ENCODE measurements at places on chromosomes 2 and 18.
A peak's percentile ranks its signal among the peaks of the same experiment; 100 is the strongest.

- DNase-seq, result no peak
These were observed 447 bp upstream of the MRPL19 start for GRCh38 chr2:75646090-75646582.

DNA sequence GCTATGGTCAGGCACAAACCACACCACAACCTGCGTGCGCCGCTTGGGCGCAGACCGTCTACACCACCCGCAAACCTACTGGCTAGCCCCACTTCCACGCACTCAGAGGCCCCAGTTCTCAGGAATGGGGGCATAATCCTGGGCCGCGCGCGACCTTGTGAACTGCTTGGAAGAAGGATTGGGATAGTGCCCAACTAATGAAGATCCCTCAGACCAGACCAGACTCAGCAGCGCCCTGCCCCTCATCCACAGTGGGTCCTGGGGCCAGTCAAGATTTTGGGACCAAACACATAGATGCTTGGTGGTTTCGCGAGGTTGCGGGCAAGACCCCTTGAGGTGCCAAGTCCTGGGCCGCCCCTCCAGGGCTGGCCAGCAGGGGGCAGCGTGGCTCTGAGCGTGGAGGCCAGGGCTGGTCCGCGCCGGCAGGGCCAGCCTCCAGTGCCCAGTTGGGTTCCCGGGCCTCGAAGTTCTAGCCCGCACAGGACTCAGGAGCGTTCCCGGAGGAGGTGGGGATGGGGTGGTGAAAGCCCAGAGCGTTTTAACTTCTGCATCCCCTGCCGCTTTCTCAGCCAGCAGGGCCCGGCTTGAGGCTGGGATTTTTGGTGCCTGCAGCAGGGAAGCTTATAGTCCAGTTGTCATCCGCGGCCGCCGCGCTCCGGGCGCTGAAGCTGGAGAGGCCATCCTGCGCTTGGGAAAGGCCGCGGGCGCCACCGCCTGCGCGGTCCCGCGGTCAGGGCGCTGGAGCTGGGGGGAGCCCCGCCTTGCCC lies 8.3 kb downstream of the OSR1 start:
- DNase-seq, result peak; percentile 34

DNA sequence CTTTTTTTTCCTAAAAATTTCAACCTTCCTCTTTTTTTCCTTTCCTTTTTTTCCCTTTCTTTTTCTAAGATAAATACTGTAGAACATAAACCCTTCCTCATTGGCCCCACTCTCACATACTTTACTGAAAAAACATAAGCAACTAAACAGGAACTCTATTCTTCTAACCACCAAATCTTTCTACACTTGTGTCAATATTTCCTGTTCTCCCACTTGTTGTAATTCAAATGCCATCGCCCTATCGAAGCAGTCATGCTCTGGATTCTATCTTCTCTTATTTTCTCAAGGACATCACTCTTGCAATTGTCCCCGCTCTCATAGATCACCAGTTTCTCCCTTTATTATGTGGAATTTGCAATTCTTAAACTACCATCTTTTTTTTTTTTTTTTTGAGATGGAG lies 20.2 kb upstream of the SSB start:
- no peak for DNase-seq

DNA sequence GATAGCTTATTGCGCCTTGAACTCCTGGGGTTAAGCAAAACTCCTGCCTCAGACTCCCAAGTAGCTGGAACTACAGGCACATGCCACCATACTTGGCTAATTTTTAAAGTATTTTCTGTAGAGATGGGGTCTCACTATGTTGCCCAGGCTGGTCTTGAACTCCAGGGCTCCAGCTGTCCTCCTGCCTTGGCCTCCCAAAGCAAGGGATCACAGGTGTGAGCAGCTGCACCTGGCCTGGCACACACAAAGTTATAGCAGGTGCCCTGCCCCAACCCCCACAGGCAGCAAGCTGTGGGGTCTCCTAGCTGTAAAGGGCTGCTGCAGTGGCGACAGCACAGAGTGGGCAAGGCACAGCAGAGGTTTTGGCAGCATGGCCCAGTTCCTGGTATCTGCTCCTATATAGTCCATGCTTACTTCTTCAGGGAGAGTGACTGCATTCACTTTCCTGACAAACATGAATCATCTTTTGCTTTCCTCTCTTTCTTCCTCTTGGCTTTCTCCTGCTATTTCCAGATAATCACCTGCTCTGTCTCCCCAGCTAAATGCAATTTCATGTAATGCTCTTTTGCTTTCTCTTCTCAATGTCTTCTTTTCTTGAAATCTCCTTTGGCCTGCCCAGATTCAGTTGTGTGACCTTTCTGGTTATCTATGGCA lies 27.3 kb upstream of the METAP1D start:
- no peak for DNase-seq

DNA sequence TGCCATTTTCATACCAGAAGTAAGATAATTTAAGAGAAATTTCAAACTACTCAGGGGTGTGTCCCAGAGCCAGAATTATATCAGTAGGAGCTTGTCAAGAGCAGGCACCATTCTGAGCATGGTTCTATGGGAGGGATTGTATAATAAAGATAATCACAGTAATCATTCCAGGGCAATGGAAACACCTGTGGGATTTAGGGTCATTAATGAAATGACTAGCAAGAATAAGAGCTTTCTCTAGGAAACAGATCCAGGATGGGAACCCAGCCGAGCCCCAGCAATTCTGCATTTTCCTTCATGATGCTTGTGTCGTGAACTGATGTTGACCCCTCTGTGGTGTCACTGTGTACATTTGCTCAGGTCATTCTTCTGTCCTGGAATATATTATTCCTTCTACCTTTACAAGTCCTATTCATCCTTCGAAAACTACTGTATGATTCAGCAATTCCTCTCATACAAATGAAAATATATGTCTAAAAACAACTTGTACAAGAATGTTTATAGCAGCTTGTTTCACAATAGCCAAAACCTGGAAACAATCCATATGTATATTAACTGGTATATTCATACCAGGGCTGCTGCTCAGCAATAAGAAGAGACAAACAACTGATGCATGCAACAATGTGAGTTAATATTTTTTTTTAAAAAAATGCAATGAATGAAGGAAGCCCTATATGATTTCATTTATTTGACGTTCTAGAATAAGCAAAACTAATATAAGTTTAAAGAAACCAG lies 687.8 kb upstream of the KLHL29 start:
- DNase-seq, result no peak

- DNase-seq, result no peak
These were observed 10.1 kb upstream of the SULT1C4 start for GRCh38 chr2:108367561-108368175.

All from MG63 (cell line).